Stimulated activated CD4-positive, alpha-beta T cell treated with anti-CD3 and anti-CD28 coated beads, TNF-alpha, amount 100 ng/mL, for 1 hour (primary cell): ENCODE measurements at places on chromosomes 16 and 17.

GRCh38 chr16:85391769-85392583 lies 221.1 kb upstream of the GSE1 start:
- no peak for DNase-seq

DNA sequence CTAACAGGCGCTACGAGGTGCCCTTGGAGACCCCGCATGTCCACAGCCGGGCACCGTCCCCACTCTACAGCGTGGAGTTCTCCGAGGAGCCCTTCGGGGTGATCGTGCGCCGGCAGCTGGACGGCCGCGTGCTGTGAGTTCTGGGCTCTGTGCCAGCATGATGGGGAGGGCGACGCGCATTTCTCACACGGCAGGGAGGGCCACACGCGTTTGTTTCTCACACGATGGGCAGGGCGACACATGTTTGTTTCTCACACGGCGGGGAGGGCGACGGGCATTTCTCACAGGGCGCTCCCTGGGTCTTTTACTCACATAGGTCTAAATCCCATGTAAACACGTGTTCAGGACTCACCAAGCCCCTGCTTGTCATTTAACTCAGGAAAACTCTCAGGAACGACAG lies 4.4 kb downstream of the GAA start:
- DNase-seq: no peak

DNA sequence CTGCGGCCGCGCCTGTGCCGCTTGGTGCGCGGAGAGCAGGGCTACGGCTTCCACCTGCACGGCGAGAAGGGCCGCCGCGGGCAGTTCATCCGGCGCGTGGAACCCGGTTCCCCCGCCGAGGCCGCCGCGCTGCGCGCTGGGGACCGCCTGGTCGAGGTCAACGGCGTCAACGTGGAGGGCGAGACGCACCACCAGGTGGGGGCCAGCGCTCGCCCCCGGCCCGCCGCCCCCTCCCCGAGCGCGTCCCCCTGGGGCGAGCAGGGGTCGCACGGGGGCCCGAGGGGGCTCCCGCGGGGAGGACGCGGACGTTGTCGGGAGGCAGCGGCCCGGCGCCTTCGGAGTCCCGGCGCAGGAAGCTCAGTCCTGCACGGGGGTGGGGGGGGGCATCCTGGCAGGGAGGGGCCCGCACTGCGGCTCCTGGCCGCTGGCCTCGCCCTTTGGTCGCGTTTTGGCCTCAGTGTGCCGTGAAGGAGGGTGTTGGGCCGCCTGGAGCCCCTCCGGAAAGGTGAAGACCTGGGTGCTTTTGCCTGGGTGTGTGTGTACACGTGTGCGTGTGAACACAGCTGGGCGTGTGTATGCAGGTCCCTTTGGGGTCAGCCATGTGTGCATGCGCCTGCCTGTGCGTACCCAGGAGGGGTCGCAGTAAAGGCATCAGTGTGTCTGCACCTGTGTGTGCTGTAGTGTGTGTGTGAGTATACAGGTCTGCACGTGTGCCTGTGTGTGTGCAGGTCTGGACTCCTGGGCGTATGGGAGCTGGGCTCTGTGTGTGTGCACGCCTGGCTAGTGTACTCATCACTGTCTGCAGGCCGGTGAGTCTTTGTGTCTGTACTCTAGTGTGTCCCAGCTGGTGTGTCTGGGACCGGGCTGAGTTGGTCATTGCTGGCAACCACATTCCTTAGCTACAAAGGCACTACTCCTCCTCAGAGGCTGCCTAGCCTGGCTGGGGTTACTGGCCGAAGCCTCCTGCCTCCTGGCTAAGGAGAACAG lies 615 bp downstream of the NHERF2 start:
- no peak for DNase-seq

- DNase-seq: no peak
Measured at GRCh38 chr17:10724546-10725195, 5.2 kb downstream of the TMEM220 start.

DNA sequence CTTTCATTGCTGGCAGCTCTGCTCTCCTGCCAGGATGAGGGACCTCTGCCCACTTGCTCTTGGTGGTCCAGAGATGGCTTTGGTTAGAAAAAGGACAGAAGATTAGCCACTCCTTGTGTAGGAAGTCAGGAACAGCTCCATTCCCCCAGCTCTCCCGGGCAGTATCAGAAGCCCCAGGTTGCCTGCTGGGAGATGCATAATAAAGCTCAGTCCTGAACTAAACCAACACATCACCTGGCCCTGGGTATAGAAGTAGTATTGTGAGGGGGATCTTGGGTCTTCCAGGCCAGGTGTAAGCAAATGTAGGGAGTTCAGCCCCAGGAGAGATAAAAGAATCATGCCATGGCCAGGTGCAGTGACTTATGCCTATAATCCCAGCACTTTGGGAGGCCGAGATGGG lies 52.4 kb downstream of the NEUROD2 start:
- no peak for DNase-seq

- no peak for DNase-seq
Measured at GRCh38 chr16:52069866-52070265, 477.1 kb downstream of the TOX3 start.

DNA sequence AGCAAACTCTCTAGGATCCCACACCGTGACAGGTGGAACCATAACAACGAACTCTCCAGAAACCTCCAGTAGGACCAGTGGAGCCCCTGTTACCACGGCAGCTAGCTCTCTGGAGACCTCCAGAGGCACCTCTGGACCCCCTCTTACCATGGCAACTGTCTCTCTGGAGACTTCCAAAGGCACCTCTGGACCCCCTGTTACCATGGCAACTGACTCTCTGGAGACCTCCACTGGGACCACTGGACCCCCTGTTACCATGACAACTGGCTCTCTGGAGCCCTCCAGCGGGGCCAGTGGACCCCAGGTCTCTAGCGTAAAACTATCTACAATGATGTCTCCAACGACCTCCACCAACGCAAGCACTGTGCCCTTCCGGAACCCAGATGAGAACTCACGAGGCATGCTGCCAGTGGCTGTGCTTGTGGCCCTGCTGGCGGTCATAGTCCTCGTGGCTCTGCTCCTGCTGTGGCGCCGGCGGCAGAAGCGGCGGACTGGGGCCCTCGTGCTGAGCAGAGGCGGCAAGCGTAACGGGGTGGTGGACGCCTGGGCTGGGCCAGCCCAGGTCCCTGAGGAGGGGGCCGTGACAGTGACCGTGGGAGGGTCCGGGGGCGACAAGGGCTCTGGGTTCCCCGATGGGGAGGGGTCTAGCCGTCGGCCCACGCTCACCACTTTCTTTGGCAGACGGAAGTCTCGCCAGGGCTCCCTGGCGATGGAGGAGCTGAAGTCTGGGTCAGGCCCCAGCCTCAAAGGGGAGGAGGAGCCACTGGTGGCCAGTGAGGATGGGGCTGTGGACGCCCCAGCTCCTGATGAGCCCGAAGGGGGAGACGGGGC lies 1.3 kb downstream of the SPN start:
- no peak for DNase-seq

DNA sequence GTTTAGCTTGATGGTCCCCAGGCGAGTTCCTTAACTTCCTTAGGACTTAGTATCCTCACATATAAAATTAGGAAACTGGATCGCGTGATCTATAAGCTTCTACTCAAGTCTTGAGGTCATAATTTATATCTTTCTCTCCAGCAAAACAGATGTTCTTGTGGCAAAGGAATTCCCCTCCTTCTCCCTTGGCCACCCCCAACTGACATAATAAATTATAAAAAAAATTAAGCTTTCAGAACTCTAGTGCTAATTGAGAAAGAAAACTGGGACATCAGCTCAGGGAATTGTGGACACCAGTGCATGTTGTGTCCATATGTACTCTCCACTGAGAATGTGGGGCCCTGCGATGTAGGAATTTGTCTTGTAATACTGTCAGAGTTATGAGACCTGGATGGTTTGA lies 13.5 kb downstream of the GNAO1 start:
- DNase-seq: no peak

GRCh38 chr17:75594499-75595283 lies 7.1 kb downstream of the MYO15B start:
- DNase-seq: no peak

GRCh38 chr17:56978441-56979090 lies 635 bp downstream of the SCPEP1 start:
- DNase-seq: no peak

GRCh38 chr17:45008216-45008615 lies 40.1 kb upstream of the C1QL1 start:
- no peak for DNase-seq

GRCh38 chr17:42704837-42705494 lies 22.6 kb downstream of the CNTNAP1 start:
- DNase-seq: no peak

GRCh38 chr16:72255786-72256185 lies 83.8 kb upstream of the PMFBP1 start:
- no peak for DNase-seq

DNA sequence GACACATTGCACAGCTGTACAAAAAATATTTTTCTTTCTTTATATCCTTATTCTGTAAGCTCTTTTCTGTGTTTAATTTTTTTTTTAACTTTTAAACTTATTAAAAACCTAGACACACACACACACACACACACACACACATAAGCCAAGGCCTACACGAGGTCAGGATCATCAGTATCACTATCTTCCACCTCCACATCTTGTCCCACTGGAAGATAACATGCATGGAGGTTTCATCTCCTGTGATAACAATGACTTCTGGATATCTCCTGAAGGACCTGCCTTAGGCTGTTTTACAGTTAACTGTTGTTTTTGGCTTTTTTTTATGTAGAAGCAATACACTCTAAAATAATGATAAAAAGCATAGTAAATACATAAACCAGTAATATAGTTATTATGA lies 71.2 kb downstream of the TNRC6C start:
- no peak for DNase-seq
